Brain (organoid and tissue), 16 donors: ENCODE measurements at places on chromosomes 3 and 15. TPM values are rescaled to one million over a fixed set of nuclear protein-coding genes. Genes with fewer than 3 reads are reported as not detected.

KLHL25 gene
- 14.7 TPM for polyA plus RNA-seq

BBS4 gene
- 9.9 TPM for polyA plus RNA-seq

HYKK gene
- 6.6 TPM for polyA plus RNA-seq

COLQ gene
- polyA plus RNA-seq = 0.44 TPM

PFKFB4 gene
- 5.6 TPM for polyA plus RNA-seq

PLSCR2 gene
- not detected for polyA plus RNA-seq

MYH15 gene
- polyA plus RNA-seq = 0.15 TPM

DNAH12 gene
- polyA plus RNA-seq = not detected

PIGZ gene
- polyA plus RNA-seq = 6.5 TPM
